ENCODE measurements at places on chromosomes 5 and 9.

- no peak for DNase-seq
Observed at GRCh38 chr5:146606893-146607292, 90.9 kb upstream of the GPR151 start.

DNA sequence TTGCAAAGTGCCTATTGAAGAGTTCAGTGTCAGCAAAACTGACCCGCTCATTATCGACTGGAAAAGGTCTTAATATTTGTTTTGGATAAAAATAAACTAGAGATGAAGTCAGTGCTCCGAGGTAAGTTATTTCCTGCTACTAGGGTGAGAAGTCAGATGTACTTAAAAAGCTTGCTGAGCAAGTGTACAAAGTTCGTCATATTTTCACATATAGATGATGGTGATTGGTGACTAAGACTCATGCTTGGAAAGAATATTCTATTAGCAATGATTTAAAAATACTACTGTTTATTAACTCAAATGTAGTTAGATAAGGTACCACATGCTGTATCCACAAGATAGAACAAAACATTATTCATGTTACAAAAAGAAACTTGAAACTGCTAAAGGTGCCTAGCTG, 643.7 kb downstream of the GABRG2 start:
- no peak for DNase-seq

DNA sequence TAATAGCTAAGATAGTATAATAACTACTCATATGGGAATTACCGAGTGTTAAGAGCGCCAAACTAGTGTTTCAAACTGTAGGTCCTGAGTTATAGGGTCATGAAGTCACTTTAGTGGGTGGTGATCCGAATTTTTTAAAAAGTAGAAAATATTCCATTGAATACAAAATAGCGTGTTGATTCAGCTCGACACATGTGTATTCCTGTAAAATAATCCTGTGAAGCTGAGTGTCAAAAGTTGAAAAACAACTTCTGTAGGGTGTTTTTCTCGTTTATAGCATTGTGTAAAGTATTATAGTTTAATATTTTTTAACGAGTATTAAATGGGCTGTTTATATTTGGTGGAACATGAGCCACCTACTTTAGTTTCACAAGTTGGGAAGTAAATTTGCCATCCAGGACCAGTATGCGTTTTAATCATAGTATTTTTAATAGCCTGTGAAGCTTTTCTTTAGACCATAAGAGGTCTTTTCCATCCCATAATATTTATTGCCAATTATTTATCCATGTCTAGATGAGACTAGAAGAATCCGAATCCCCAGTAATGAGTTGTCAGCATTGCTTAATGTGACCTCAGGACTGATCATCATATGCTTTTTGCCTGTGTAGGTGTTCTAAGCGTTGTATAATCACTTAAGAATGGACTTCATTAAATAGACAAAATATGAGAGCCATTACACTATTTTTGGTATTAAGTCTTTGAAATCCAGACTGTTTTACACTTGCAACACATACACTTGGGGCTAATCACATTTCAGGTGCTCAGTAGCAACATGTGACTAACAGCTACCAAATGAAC, 84.1 kb downstream of the PTPDC1 start:
- DNase-seq: no peak

DNA sequence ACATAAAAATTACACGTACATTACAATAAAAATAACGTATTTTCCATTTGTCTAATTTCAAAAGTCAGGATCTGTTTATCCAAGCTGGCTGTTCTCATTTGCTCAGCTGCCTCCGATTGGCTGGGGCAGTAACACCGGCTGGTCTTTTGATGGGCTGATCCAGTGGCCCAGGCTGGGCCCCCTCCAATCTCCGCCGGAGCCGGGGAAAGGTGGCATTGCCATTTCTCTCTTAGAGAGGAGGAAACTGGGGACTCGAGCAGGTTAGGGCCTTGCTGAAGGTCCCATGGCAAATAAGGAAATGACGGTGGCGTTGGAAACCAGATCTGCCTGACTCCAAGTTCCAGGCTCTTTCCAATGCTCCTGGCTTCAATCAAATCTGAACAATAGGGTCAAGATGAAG, 6.6 kb downstream of the CPLX2 start:
- DNase-seq: no peak

DNA sequence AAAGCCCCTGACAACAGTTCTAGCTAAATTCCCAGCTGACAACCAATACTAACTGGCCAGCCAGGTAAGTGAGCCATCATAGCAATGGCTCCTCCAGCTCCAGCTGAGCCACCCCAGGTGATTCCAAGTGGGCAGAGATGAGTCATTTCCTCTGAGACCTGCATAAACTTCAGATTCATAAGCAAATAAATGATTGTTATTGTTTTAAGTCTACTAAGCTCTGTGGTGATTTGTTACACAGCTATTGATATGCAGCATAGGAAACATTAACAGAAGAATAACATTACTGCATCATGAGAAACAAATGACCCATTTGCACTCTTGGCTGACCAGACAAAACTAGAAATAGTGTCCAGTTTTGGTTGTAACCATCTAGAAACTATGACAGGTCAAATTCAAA, 60.3 kb downstream of the TTC39B start:
- DNase-seq: no peak

GRCh38 chr5:96150007-96150406, 188.4 kb upstream of the ELL2 start:
- no peak for DNase-seq

GRCh38 chr5:72301557-72301956, 18.5 kb downstream of the MRPS27 start:
- no peak for DNase-seq

DNA sequence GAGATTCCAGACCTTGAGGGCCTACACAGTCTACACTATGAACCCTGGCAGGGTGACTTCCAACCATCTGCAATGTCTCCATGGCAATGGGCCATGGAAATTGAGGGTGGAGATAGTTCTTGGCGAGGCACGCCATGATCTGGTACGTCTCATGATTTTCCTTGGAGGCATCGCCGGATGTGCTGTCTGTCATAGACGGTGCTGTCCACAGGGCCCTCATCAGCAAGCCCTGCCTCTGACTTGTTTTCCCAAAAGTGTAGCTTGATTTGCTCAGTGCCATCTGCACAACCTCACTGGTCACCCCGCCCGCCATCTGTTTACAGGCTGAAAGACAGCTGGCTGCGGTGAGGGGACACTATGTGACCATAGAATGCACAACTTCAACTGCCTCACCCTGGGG, 73.5 kb downstream of the BOD1 start:
- DNase-seq: no peak

Data from CMK (cell line).